ENCODE measurements at places on chromosomes 13 and 19.
A peak's percentile ranks its signal among the peaks of the same experiment; 100 is the strongest.

DNA sequence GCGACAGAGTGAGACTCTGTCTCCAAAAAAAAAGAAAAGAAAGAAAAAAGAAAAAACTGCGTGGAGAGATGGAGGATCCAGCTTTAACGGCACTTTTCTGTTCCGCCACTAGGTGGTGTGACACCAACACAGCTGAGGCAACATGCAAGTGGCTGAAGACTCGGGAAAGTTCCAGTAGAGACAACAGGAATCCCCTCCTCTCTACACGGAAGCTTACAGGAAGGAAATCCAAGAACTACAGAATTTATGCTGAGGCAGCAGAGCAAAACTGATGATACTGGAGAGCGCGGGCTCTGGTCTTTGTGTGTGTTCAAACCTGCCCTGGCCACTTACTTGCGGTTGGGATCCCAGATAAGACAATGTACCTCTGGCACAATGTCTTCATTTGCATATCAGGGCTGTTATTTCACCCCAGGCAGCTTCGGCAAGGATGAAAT is 9.9 kb downstream of the RANBP3 start:
- peak; percentile 73 for DNase-seq

- DNase-seq, result no peak
These were observed 3.4 kb downstream of the DNMT1 start for GRCh38 chr19:10191347-10191746.

DNA sequence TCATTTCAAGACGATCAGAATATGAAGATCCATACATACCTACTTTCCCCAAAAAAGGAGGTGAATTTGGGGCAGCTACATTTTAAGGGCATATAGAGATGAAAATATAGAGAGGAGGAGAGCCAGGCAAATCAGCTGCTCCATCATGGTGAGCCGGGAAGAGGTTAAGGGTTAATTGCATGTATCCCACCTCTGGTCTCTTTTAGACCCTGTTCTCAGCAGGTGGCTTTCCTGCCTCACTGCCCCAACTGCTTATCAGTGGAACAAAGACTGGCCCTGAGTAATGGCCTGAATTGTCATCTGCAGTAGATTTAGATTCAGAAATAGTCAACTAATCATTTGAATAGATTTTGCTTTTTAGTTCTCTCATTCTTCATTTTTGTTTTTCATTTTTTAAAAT is 206.6 kb downstream of the SPRY2 start:
- no peak for DNase-seq

DNA sequence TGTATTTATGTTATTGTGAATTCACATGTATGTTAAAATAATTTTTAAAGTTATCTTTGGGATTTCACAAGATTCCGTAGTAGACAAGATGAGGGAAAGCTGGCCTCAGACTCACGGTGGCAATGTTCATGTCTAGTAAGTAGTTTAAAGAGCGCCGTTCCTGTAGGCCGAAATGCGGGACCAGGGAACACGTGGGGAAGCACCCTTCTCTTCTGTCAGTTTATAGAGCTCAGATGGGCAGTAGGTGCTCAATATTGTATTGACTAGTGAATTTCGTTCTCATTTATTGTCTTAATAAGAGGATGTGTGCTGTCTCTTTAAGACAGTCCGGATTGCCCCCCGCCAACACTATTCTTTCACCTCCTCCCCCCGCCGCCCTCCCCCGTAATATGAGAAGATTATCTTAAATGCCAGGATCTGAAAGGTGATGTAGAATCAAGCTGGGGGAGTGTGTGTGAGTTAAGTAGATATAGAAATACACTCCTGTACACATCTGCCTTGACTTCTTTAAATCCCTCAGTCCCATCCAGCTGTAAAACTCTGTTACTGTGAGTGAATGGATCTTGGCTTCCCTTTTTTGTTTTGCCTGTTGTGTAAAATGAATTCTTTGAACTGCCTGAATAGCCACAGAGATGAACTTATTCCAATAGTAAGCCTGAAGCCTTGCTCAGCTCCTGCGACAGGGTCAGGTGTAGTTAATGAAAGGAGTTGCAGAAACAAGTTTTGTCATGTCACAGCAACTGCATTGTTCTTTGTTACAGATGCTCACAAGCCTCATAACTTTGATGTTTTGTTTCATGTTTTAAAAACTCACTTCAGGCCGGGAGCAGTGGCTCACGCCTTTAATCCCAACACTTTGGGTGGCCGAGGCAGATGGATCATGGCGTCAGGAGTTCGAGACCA is 1.3 kb downstream of the LAMP1 start:
- DNase-seq, result peak; percentile 28

DNA sequence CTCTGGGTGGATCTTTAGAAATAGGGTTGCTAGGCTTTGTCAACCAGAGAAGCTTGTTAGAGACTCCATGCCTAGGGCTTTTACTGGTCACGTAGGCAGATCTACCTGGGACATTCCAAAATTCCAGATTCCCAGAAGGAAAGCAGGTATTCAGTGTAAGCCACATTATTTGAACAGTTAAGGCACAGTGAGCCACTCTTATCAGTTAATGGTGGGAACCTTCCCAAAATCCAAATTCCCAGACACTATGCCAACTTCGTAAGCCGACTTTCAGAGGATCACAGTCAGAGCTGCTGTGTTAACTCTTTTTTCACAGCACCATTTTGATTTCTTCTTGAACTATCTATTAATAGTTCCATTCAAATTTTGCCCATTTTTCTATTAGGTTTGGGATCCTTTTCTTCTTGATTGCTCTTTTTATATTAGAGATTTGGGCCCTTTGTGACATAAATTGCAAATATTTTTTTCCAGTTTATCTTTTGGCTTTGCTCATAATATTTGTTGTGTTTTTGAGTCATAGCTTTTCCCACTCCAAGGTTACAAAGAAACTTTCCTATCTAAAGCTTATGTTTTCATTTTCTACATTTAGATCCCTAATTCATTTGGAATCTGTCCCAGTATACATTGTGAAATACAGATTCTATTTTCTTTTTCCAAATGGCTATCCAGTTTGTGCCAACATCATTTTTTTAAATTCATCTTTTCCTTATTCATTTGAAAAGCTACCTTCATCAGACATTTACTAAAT is 77.3 kb downstream of the DHRS12 start:
- DNase-seq, result no peak

GRCh38 chr19:56350416-56351045 is 35.9 kb upstream of the ZSCAN5A start:
- DNase-seq, result peak; percentile 69

DNA sequence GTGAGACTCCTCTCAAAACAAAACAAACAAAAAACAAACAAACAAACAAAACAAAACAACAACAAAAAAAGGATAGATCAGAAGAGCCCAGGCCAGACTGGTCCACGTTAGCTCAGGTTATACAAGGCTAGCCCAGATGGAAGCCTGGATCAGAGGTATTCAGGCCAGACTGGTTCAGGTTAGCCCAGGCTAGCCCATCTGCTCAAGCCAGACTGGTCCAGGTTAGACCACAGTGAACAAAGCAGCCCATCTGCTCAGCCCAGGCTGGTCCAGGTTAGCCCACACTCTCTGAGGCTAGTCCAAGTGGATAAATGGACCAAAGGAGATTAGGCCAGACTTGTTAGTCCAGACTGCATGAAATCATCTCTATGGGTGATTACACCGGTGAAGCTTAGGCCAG is 41.2 kb downstream of the CCL25 start:
- DNase-seq, result no peak

- no peak for DNase-seq
These were observed 1.9 kb downstream of the IRF2BP1 start for GRCh38 chr19:45883881-45884681.

- no peak for DNase-seq
These were observed 26.7 kb downstream of the RCBTB2 start for GRCh38 chr13:48506092-48506701.

DNA sequence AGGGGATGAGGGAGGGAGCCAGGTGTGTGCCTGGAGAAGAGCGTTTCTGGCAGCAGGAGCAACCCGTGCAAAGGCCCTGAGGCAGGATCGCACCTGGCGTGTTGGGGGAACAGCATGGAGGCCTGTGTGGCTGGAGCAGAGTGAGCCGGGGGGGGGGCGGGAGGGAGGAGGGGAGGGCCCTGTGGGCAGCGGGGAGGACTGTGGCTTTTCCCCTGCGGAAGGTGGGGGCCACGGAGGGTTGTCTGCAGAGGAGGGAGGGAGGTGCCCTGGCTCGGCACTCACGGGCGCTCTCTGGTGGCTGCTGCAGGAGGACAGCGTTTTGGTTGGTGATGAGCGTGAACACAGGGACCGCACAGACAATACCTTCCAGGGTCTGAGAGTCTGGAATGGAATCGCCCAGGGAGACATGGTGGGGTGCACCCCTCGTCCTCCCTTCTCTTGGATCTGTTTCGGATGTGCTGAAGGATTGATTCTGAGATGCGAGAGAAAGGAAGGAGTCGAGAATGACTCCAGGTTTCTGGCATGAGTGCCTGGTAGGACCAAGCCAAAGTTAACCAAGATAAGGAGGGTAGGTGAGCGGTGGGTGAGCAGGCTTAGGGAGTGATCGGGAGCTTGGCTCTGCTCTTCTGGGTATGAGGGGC is 6.5 kb downstream of the RAB11B start:
- DNase-seq, result peak; percentile 71

DNA sequence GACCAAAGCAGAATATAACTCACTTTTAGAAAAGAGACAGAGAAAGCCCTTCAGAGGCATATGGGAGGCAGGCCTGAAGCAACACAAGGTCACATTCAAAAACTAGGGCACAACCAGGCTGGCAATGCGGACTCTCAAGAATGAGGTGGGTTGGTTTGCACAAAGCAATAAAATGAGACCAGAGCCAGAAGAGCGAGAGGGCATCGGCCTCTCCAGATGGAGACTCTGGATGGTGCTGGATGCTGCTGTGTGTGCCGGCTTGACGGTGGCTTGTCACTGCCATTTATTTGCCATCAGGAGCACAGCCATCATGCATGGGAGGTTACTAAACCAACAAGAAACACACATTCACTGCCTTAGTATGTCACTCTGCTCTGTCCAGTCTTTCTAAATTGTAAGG is 649.4 kb downstream of the DIAPH3 start:
- no peak for DNase-seq

- no peak for DNase-seq
These were observed 99.7 kb downstream of the GPC6 start for GRCh38 chr13:93326234-93326811.

- DNase-seq, result no peak
These were observed 224.4 kb downstream of the LACC1 start for GRCh38 chr13:44104197-44104490.

DNA sequence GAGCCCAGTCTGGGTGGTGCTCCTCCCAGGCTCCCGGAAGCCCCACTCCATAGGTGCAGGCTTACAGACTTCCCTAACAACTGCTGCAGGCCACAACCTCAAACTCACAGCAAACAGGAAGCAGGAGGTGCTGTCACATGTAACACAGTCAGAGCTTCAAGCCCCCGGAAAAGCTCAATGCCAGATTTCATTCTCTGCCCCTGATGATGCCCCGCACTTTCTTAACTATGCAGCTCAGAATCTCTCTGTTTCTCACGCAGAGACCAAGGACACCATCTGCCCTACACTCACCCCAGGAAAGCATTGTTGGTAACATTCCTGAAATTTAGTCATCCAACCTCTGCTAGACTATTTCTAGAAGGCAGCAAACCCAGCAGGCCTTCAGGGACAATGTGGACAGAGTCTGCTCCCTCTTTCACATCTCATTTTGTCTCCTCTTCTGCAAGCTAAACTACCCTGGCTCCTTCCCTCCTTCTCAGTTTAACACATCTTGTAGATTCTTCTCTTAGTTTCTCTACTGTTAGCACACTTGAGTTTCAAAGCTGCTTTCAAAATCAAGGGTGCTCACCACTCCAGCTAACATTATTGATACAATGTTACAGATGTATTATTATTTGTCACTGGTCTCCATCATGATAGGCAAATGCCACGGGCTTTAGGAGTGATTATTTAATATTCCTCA is 162.5 kb downstream of the KCTD12 start:
- no peak for DNase-seq

- DNase-seq, result no peak
These were observed 16.9 kb downstream of the SLC25A30 start for GRCh38 chr13:45401314-45401713.

GRCh38 chr13:76645632-76646031 is 240.6 kb downstream of the KCTD12 start:
- no peak for DNase-seq

- DNase-seq, result no peak
These were observed 48.1 kb downstream of the IRS2 start for GRCh38 chr13:109738298-109738746.

DNA sequence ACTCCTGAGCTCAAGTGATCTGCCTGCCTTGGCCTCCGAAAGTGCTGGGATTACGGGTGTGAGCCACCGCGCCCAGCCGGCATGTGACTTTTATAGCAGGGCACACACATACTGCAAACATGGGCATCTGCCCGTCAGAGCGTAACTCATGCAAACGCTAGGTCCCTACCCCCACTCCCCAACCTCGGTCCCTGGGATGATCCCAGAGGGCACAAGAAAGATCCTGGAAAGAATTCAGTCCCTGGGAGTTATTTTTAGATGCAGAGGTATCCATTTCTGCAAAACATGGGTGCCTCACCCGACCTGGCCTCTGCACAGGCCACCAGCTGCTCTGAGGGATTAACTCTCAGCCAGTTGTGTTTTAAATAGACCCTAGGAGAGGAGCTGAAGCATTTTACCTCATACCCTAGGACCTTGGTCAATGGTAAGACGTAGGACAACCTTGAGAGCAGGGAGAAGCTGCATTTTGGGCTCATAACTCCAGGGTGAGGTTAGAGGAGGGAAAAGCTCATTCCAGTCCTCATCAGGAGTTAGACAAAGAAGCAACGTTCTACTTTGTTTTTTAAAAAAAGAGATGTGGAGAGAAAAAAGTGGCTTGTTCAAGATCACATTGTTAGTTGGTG is 10.8 kb downstream of the TMEM38A start:
- DNase-seq, result no peak

- no peak for DNase-seq
These were observed 2.8 kb upstream of the KLF5 start for GRCh38 chr13:73055813-73056564.

DNA sequence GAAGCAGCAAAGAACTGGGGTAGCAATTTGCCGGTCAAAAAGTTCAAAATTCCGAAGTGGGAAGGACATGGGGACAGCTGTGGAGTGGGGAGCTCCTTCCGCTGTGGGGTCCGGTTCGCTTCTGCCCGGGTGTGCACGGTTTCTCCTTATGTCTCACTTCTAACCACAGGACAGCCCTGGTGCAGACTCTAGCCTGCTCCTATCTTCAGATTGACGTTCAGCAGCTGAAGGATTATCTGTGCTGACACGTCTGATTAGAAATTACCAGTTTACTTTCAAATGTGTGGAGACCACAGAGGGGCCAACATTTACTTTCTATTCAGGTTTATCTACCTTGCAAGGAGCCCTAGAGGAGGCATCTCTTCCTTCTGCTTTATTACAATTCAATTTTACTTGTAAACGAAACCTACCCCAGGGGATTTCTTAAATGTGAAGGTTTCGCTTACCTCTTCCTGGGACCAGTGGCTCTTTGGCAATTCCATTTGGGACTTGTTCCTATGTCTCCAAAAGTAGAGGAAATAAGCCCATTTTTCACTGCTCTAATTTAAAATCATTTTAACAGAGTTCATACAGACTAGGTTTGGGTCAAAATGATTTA is 27.3 kb downstream of the LHFPL6 start:
- DNase-seq, result no peak
